Muscle of arm (tissue), 14 donors: ENCODE measurements at places on chromosomes 6 and 20.

DNA sequence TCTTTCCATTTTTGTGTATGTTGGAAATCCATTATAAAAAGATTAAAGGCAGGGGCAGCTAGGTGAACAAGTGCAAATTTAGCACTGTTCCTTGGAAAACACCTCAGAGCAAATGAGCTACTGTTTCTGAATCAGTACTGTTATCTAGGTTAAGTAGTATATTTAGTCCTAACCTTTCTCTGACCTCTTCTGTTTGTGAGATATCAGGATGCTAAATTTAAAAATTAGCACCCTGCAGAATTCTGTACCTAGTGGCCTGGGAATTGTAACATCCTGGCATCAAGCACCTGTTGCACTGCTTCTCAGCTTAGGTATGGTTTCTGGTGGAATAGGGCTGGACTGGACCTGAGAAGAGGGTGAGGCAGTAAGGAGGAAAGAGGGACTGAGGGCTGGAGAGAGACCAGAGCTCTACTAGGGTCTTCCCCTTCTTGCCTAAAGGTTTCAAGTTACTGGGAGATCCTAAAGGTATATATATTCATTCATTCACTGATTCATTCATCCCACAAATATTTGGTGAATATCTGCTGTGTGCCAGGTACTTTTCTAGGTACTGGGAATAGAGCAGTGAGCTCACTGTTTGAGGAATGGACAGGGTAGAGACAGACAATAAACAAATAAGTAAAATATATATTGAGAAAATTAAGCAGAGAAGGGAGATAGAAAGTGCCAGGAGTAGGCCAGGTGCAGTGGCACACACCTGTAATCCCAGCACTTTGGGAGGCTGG, 5.2 kb downstream of the ZNF76 start:
- no peak for DNase-seq

DNA sequence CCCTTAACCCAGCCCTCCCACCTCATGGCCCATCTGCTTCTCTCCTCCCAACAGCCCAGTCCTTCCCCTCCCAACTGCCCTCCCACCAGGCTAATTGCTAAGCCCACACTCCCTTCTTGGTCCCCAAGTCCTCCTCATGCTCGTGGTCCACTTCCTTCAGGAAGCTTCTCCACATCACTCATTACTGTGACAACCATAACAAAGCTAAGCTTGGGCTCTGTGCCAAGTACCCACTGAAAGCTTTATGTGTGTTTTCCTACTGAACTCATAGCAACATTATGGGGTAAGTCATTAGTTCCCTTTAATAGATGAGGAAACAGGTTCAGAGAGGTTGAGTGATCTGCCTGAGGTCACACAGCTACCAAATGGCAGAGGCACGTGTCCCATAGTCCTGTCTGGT, 16.2 kb downstream of the FRS3 start:
- no peak for DNase-seq

DNA sequence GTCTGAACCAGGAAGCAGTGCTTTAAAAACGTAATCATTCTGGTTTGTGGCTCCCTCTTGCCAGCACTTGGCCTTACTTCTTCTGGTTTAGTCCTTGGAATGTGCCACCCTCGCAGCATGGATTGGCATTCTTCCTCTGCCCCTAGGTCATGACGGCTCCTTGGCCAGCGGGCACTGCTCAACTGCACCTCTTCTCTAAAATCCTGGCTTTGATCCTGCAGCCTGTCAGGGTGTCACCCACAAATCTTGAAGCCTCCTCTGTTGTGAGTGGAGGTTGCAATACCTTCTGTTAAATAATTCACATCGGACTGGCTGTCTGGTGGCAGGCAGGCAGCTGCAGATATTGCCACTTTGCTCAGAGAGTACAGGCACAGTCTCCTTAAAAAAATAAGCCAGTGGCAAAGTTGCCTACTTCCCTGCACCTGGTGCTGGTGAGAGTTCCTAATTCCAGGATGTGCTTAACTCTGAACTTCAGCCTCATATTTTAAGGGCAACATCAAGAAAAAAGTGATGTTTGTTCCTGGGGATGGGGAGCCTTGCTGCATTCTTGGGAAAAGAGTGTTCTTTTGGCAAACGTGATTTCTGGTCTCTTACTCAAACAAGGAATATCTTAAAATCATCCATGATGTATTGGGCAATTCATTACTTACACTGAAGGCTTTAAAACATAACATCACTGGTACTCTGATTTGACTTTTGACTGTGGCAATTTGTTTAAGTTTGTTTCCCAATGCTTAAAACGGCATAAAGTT, 179.8 kb downstream of the FOXA2 start:
- DNase-seq = no peak

GRCh38 chr6:70668499-70668812, 773 bp downstream of the SMAP1 start:
- DNase-seq = no peak

GRCh38 chr6:162533009-162533400, 194.6 kb downstream of the PRKN start:
- DNase-seq = no peak

DNA sequence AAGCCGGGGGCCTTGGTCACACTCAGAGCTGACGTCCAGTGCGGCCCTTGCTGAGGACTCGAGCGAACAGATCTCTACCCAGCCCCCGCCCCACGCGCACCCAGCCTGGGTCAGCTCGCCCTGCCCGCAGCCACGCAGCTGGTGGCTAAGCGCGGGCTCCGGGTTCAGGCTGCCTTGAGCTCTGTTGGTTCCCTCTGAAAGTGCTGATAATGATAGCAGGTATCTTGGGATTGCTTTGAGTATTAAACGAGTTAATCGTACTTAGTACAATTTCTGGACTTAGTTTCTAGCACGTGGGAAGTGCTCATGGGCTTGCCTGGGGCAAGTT, 88.1 kb upstream of the TGM3 start:
- DNase-seq = no peak

- DNase-seq = no peak
Observed at GRCh38 chr20:13259921-13260320, 38.8 kb downstream of the ISM1 start.

DNA sequence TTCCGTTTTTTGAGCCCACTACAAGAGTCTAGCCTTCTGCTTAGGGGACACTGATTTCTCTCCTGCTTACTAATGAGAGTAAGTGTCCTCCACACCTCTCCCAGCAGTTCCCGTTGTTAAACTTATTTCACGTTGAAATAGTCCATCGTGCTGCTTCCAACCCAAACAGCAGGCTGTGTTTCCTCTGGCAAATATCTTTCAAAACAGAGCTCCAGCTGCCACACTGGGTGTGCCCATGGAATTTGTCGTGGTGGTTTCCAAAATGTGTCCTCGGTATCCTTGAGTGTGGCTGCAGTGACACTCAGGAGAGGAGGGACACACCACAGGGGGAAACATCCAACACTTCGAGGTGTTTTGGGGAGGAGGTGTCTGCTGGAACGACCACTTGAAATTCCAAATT, 176.5 kb upstream of the RALGAPA2 start:
- no peak for DNase-seq

- no peak for DNase-seq
Observed at GRCh38 chr6:157944983-157945931, 36.4 kb upstream of the SYNJ2 start.

- DNase-seq = no peak
Observed at GRCh38 chr6:157613011-157613522, 210.0 kb upstream of the SNX9 start.

DNA sequence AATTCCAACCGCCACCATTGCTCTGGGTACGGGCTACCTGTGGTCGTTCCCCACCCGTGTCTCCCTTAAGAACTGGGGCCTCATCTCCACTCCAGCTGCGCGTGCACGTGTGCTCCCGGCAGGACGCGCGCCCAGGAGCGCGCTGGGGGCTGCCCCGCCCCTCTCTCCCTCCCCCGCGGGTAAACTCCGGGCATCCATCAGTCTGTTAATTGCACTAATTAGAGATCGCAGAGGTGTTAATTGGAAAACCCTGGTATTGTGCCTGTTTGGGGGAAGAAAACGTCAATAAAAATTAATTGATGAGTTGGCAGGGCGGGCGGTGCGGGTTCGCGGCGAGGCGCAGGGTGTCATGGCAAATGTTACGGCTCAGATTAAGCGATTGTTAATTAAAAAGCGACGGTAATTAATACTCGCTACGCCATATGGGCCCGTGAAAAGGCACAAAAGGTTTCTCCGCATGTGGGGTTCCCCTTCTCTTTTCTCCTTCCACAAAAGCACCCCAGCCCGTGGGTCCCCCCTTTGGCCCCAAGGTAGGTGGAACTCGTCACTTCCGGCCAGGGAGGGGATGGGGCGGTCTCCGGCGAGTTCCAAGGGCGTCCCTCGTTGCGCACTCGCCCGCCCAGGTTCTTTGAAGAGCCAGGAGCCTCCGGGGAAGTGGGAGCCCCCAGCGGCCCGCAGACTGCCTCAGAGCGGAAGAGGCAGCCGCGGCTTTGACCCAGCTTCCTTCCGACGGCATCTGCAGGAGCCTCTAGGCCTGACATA, 14.4 kb downstream of the FOXP4 start:
- no peak for DNase-seq

DNA sequence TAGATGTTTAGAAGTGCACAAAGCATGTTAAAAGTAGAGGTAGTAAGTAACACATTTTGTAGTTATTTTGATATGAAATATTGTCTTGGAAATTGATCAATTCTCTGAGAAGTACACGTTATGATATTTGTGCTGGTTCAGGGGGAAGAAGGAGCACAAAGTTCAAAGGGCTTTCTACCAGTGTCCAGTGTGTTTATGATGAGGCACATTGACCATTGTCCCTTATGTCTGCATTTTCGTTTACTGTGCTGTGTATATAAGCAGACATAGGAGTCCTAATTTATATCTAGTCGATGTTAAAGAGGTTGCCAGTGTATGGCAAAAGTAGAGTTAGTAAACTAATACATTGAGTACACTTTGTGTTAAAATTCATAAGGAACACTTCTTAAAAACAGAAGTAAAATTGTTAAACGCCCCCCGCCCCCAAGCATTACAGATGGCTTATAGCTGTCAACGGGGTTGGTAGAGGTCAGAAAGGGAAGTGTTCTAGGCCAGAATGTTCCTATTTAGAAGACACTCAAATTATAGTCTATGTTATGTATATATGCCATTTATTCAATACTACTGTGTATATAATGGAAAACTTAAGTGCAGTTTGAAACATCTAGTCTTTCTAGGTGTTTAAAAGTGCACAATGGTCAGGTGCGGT, 13.3 kb upstream of the HMGN4 start:
- DNase-seq = no peak

GRCh38 chr6:14614631-14615030, 497.1 kb downstream of the CD83 start:
- no peak for DNase-seq

GRCh38 chr20:53354314-53354713, 239.3 kb downstream of the ZNF217 start:
- no peak for DNase-seq

DNA sequence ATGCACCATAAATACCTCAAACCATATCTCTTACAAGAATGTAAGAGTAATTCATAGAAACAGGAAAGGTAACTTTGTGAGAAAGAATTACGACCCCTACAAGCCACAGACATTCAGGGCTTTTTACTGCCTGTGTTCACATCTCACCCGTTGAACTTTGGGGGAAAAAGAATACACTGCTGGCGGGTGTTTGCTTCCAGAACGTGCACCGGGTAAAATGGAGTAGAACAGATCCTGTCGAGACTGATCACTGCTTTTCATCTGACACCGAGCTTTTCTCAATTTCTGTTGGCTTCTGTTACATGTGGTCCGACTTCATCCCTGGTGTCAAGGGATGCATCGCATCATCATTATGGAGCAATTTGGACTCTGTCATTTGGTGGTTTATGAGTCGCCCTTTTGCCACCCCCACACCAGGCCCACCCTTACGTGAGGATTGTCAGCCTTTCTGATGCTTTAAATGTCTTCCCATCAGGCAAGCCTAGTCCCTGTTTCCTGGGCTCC, 219.2 kb upstream of the ZFP64 start:
- DNase-seq = no peak

DNA sequence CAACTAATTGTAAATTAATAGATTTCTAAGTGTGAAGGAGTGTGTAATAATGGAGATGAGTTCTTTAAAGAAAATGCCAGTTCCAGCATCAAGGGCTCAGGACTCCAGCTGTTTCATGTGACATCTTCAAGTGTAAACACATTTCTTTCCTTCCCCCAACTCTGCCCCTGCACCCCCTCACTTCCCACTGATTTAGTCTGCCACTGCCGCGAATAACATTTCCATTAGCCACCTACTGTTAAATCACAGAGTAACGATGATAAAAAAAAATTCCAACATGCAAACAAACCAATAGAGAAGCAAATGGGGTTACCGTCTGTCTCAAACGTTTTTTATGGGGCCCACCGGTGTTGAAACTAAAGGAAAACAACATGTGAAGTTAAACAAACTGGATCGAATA, 414.3 kb downstream of the SAMD5 start:
- DNase-seq = no peak

GRCh38 chr6:11785415-11785773, 6.8 kb upstream of the ADTRP start:
- no peak for DNase-seq

- DNase-seq = no peak
Observed at GRCh38 chr6:169232507-169232931, 21.1 kb downstream of the THBS2 start.

GRCh38 chr6:75142721-75143120, 63.1 kb downstream of the COL12A1 start:
- no peak for DNase-seq

GRCh38 chr6:168411793-168412192, 29.2 kb upstream of the SMOC2 start:
- DNase-seq = no peak

DNA sequence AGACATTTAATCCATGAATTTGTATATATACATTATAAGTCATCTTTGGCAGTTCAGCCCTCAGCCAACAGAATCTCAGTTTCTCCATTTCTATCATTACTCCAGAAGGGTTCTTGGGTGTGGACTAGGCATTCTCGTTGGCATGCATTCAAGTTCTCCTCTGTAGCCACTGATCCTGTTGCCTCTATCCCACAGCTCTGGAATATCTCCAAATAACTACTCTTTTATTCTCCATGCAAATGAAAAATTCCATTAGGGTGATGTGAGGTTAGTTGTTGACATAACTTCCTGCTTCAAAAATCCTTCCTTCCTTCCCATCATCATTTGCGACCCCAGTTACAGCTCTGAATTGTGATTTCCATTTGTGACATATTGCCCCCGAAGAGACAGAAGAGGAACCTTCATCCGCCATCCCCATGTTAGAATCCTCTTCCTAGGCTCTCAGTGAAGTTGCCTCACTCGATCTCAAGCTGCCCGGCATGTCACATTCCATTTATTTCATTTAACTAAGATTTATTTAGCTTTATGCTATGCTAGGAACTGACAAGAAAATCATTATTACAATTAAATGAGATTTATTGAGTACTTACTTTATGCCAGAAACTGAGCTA, 93.7 kb upstream of the EDN1 start:
- DNase-seq = no peak

- no peak for DNase-seq
Observed at GRCh38 chr6:90893400-90893799, 306.5 kb upstream of the MAP3K7 start.

- DNase-seq = no peak
Observed at GRCh38 chr6:4049246-4049645, 29.7 kb downstream of the FAM217A start.

DNA sequence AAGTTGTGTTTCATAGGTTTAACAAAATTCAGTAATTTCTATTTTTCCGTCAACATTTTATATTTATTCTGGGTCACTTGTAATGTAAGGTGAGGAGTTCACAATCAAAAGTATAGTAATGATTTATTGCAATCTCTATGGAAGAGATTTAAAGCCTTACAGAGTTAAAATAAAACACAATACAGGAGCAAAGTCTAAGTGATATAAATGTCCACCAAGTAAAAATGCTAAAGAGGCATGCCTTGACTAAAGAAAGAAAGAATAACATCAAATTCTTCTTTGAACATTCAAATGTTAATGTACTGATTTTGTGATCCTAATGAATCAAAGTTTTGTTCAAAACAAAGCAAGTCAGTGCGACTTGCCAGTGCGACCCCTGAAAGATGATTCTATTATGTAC, 61.5 kb downstream of the REPS1 start:
- DNase-seq = no peak
